ENCODE measurements at places on chromosomes 16 and 17. TPM values are rescaled to one million over a fixed set of nuclear protein-coding genes. Genes with fewer than 3 reads are reported as not detected.

The MVP gene
- 1.4 TPM for total RNA-seq

The SOST gene
- not detected for total RNA-seq

The SMPD3 gene
- 0.94 TPM for total RNA-seq

The TP53TG3B gene
- 0.66 TPM for total RNA-seq

The ZNF319 gene
- total RNA-seq: 5.2 TPM

The CBFB gene
- 79.1 TPM for total RNA-seq

The RPL19 gene
- 2,508 TPM for total RNA-seq

The ZNF764 gene
- 10.1 TPM for total RNA-seq

The RNF43 gene
- 2.7 TPM for total RNA-seq

The AXIN2 gene
- 2.4 TPM for total RNA-seq

The NTN1 gene
- total RNA-seq: 0.02 TPM

The ANKRD40CL gene
- not detected for total RNA-seq

The KRTAP16-1 gene
- total RNA-seq: not detected

The C16orf74 gene
- not detected for total RNA-seq

- peak; percentile 66 for DNase-seq
These were observed 986 bp downstream of the HAPSTR1 start for GRCh38 chr16:9092282-9092977.

GRCh38 chr16:63037761-63038396, 1001.6 kb upstream of the CDH8 start:
- no peak for DNase-seq

GRCh38 chr17:72338847-72339790, 218.3 kb downstream of the SOX9 start:
- DNase-seq: no peak

- DNase-seq: no peak
These were observed 95.3 kb downstream of the CMIP start for GRCh38 chr16:81539759-81540472.

- peak; percentile 94 for DNase-seq
These were observed 34.3 kb upstream of the IL21R start for GRCh38 chr16:27367461-27368357.

- DNase-seq: no peak
These were observed 27.8 kb downstream of the CCL4 start for GRCh38 chr17:36131421-36131820.

GRCh38 chr16:80176114-80176513, 364.7 kb upstream of the DYNLRB2 start:
- no peak for DNase-seq

- no peak for DNase-seq
These were observed 16.7 kb downstream of the ERCC4 start for GRCh38 chr16:13936596-13937081.

DNA sequence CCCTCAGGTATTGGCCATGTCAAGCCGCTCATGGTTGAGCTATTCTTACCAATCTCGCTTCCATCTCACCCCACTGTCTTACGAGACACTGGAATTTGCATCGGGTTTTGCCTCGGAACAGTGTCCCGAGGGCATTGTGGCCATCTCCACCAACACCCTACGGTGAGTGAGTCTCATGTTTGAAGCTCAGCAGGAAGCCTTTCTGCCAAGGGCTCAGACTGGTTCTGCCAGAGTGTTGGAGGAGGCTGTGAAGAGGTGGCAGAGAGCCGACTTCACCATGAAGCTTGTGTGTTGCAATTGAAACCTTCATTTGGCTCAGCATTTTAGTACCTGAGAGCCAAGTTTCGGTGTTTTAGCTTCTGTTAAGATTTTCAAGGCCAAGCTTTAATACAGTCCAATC, 38.0 kb downstream of the SF3B3 start:
- DNase-seq: no peak

GRCh38 chr16:27766236-27766925, 216.4 kb downstream of the KATNIP start:
- DNase-seq: no peak

DNA sequence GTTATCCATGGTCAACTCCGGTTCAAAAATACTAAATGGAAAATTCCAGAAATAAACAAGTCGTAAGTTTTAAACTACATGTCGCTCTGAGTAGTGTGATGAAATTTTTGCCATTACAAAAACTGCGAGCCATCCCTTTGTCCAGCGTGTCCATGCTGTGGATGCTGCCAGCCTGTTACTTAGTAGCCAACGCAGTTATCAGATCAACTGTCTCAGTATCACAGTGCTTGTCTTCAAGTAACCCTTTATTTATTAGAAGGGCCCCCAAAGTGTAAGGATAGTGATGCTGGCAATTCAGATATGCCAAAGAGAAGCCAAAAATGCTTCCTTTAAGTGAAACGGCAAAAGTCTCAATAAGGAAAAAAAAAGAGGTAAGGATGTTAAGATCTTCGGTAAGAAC, 23.9 kb downstream of the SNN start:
- no peak for DNase-seq

DNA sequence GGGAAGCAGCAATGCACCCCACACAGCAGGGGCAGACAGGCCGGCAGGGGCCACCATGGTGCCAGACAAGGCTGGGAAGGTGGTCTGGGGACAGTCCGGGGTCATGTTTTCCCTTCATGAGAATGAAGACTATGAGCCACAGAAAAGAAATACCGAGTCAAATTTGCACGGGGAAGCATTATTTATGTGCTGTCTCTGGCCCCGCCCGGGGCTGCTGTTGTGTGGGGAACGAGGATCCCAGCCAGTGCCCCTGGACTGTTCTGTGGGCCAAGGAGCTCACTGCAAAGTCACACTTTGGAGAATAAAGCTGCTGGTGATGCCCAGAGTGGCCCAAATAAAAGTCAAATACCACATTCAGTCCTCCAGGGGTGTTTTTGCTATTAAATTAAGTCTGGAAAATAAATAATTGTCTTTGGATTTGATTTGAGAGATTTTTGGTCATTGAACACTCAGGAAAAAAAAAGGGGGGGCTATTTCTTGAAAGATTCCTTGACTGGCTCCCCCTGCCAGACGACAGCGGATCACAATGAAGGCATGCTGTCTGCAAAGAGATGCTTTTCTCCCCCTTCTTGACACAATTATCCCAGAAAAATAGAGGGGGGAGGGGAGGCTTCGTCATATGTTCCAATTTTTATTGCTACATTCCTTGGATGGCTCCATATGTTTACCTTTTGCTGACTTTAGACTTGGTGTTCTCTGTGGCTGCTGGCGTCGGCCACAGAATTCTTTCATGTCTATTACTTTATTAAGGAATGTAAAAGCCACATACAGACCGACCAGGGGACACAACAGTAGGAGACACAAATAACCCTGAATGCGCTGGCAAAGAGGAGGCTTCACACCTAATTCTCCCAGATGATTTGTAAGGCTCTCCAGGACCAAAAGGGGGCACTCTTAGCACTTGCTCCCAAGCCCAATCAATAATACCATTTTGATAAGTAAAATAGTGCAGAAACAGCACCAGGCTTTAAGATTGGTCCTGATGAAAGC, 27.1 kb upstream of the ANKFN1 start:
- peak; percentile 37 for DNase-seq

GRCh38 chr16:87056083-87056482, 261.1 kb downstream of the C16orf95 start:
- no peak for DNase-seq

DNA sequence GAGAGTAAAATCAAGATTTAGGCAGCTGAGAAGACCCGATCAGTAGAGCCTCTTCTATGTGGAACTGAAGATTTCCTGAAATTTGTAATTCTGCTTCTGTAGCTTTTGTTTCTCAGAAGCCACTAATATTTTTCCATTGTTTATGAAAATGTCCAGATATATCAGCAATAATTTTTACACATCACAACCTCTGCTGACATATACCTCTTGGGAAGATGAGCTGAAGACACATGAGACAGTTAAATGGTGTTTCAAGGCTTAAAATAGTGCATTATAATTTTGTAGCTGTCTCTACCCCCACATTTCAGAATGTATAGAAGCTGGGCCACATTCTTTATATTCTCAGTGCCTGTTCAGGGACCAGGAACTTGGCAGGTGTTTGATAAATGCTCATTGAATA, 320.6 kb downstream of the HS3ST4 start:
- DNase-seq: no peak

DNA sequence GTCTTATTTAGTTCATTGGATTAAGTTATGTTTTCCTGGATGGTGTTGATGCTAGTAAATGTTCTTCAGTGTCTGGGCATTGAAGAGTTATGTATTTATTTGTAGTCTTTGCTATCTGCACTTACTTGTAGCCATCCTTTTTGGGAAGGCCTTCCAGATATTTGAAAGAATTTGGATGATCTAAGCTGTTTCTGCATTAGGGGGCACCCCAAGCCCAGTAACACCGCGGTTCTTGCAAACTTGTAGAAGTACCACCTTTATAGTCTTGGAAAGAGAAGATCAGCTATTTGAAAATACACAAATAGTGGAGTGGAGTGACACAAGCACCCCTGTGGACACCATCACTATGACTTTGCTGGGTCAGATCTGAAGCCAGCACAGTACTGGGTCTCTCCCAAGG, 175.9 kb upstream of the KIF2B start:
- no peak for DNase-seq

DNA sequence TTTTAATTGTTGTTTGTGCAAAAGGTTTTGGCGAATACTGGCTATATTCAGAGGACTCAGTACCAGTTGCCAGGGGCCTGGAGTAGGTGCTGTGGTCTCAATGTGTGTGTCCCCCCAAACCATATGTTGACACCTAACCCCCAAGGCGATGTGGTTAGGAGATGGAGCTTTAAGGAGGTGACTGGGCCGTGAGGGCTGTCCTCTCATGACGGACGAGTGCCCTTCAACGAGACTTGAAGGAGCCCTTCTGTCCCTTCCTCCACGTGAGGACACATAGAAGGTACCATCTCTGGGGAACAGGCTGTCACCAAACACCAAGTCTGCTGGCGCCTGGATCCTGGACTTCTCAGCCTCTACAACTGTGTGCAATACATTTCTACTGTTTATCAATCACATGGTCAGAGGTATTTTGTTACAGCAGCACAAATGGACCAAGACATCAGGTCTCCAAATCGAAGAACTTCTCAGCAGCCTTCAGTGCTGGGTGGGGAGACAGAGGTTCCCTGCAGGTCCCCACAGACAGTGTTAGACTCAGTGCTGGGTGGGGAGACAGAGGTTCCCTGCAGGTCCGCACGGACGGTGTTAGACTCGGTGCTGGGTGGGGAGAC, 24.8 kb upstream of the METRNL start:
- DNase-seq: no peak

DNA sequence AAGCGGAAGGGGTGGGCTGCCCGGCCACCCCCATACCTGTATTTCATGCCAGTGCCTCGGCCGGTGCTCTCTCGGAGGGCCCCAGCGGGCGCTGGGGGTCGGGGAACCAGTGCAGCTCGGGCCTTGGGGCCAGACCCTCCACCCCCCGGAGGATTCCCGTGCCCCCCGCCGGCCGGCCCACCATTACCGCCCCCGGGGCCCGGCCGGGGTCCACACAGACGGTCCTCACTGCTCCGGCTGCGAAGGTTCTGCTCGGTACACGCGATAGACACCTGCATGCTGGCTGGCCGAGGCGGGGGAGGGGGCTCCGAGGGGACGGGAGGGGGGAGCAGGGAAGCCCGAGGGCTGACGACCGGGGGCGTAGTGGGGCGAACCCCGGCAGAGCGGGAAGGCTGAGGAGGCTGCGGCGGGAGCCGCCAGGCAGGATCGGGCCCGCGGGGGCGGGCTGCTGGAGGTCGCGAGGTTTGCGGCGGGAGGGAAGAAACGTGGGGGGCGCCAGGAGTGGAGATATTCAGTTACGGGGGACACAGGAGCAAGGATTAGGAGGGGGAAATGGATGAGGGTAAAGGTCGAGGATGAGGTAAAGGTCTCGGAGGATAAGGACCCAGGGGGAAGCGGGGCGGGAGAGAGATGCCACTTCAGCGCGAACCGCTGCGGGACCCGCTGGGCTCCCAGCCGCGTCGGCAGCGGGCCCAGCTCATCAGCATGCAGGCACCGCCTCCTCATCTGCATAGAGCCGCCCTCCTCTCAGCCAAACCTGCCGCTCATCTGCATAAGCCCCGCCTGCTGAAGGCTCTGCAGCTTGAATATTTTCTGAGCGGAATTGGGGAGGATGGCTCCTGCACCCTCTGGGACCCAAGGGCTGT, at the start of gene KCNAB3:
TSS of gene KCNAB3 (minus strand) at position 699 of the 866 bp plus-strand sequence. CDS start at position 278, 421 bp downstream.
- peak; percentile 22 for DNase-seq

DNA sequence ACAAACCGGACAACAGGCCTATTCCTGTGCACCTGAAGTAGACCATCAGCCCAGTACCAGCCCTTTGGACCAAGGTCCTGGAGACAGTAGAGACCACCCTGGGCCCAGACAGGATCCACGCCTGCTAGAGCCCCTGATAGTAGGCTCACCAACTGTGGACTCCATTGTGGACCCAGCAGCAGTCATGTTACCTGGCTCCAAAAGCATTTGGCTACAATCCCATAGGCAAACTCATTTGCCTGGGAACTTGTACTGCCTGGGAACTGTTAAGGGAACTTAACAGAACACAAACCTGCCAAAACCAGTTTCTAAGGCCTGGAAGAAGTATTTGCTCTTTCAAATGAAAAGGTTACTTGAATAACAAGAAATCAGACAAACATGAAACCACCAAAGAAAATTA, 10.0 kb upstream of the ACSM1 start:
- DNase-seq: no peak

DNA sequence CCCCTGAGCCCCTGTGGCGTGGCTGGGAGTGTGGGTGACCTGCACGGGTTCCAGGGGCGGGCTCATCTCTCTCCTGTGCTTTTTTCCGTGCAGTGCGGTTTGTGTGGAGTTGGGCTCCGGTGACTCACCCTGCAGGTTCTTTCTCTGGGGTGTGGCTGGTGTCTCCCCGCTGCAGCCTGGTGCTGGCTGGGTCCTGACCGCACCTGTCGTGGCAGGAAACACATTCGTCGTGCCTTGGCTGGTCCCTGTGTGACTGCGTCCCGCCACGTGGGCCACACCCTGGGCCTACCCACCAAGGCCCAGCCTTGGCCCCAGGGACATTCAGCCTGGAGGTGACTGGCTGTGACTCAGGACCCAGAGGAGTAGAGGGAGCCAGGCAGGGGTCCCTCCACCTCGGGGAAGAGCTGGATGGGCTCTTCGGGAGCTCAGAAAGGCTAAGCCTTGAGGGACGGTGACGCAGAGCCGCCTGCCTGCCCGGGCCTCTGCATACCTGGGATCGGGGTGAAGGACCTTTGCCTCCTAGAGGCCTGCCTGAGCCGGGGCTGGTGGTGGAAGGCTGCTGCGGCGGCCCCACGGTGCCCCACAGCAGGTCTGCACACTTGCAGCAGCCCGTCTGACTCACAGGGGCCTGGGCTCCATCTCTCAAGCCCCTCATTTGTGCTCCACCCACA, 7.8 kb downstream of the TRAF7 start:
- DNase-seq: no peak

GRCh38 chr16:630815-631405, at the start of gene WFIKKN1:
Gene WFIKKN1 (plus strand): TSS chr16:630985. CDS start chr16:631254, 269 bp downstream.
- peak; percentile 63 for DNase-seq

All from K562 (cell line).